ENCODE measurements at places on chromosomes 5 and 9.
A peak's percentile ranks its signal among the peaks of the same experiment; 100 is the strongest.

DNA sequence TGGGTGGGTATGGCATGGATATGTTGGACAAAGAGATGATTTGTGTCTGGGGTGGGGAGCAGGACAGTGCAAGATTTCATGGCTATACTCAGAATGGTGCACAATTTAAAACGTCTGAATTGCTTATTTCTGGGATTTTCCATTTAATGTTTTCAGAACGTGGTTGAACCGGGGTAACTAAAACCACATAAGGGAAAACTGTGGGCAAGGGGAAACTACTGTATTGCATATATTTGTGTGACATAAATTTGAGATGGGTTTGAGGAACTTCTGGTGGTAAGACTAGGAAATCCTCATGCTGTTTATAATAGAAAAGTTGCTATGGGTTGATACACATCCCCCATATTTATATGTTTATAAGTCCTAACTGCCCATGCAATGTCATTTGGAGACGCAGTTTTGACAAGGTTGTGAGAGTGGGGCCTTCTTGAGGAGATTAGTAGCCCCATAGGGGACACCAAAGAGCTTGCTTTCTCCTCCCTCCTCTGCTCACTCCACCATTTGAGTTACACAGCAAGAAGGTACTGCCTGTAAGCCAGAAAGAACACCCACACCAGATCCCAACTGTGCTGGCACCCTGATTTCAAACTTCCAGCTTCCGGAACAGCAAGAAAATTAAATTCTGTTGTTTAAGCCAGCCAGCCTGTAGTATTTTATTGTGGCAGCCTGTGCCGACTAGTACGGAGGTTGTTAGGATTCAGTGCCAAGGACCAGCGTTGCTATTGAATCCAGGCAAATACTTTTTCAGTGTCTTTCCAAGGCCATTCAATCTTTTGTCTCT is 2118.9 kb downstream of the MAT2B start:
- no peak for DNase-seq

DNA sequence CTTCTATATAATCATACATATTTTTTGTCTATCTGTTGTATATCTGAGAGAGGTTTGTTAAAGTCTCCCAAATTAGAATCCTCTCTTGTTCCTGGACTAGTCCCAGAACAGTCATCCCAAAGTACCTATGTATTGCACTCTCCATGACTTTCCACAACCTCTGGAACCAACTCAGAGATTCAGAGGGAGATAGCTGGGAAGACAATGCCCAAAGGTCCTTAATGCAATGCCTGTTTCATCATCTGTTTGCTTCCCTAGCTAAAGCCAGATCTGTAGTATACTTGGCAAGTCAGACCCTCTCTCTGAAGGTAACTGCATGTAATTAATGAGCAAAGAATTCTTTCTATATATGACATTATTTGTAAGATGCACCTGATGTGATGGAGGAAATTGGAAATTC is 89.4 kb downstream of the ZNF474 start:
- no peak for DNase-seq

- DNase-seq: no peak
Observed at GRCh38 chr9:128742401-128742800, 18.5 kb upstream of the ZDHHC12 start.

GRCh38 chr5:158979749-158980521 is 119.8 kb downstream of the EBF1 start:
- peak; percentile 3 for DNase-seq

DNA sequence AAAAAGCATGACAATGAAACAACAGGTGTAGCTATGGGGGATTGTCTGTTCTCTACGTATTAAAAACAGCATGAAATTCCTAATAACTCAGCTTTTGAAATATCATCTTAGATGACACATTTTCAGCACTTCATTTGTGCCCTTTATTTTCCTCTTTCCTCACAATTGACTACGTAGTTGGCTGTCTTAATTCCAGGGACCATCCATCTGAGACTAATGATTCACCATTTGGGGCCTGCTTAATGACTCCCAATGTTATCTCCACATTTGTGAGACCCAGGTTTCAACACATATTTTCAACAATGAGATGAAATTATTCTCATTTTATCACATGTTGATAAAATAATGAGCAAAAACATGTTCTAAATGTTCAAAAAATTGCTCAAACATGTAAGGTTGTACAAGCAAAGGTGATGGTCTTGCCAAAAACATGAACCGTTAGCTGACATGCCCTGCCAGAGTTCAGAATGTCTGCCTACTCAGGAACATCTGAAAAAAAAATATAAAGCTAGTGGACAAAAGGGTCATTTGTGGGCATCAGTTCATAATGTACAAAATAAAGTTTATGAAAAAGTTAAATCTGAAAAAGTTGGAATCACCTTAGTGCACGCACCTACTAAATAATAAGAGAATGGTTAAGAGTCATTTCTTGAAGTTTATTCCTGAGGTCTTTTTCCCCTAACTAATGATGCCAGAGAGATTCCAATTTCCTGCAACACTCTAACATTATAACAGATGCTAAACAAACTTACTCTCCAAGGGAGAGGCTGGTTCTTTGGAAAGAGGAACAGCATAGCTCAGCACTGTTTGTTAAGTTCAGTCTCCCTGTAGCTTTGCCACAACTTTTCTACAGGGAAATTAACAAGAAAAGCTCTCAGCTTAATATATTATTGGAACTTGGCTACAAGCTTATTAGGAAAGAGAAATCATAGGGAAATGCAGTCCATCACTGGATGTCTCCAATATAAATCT is 275.5 kb downstream of the SPOCK1 start:
- no peak for DNase-seq

DNA sequence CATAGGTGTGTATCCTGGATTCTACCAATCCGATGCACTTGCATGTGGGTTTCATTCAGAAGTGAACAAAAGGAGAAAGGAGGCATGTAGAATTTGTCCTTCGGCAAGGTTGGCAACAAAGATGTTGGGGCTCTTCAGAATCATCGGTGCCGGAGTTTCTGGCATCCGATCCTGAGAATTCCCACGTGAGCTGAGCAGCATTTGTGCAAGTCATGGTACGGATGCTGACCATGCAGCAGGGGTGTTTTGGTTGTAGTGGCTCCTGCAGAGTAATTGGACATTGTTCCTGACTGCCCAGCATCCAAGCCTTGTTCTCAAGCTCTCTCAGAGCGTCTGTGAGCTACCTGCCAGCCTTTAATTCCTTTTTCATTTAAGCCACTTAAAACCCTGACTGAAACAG is 19.0 kb upstream of the POC5 start:
- no peak for DNase-seq

DNA sequence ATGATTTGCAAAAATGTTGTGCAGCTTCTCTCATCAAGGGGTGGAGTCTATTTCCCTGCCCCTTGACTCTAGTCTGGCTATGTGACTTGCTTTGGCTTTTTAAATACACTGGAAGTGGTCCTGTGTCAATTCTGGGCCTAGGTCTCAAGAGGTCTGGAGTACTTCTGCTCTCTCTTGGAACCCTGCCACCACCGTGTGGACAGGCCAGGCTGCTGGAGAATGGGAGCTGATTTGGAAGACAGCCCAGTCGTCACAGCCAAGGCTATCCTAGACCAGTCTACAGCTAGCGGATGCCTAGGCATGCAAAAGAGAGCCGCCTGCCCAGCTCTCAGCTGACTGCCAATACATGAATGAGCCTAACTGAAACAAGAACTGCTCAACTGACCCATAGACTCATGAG is 56.7 kb upstream of the CLINT1 start:
- DNase-seq: peak; percentile 40

DNA sequence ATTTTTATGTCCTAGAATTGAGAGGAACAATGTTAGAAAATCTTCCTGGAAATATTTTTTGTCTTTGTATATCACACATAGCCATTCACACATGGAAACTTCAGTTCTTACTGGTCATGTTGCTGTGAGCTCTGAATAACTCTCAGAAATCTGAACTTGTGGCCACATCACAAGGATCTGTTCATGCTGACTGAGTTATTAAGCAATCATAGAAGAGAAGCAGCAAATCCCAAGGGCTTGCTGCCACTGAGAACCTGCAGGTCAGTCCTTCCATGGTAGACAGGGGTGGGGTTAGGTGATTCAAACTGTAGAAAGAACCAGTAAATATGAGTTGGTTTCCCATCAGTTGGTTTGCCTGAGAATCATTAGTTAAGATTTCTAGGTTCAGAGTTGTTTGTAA is 27.6 kb downstream of the SGCD start:
- DNase-seq: no peak

DNA sequence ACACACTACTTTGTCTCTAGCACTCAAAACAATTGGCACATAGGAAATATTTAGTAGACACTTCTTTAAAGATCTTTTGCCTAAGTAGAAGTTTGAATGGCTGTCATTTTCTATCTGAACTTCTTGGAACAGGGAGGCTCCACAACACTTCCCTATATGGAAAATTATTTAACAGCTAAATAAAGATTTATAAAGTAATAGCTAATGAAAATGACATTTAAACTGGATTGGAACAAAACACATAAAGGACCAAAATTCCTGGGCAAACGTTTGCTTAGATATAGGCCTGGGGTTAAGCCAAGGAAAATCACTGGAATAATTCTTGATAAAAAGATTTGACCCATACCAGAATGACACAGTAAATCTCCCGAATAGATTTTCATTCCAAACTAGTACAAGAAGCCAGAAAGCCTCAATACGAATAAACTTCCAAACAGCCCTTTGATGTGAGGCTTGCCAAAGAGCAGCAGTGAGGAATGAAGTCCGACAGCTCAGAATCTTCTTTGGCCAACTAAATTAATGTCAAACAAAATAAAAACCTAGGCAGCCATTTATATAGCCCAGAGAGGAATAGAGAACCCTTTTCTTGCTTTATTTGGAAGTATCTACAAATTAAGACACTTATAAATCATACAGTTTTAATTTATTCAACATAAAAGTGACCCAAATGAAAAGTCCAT is 20.3 kb upstream of the RNF180 start:
- no peak for DNase-seq

DNA sequence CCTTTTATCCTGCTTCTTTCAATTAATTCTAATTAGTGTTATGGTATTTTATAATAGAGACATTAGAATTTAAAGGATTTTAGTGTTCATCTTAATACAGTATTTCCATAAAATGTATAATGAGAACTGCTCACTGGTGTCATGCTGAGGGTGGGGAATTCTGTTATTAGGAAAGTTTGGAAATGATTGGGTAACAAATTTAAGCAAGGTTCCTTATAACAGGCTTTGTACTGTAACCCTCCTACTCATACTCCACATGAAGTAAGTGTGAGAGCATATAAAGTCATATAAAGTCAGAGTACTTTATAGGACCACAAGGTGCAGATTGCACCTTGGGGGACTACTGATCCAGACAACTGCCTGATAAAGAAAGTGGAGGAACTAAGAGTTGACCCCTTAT is 42.2 kb downstream of the SV2C start:
- DNase-seq: no peak

DNA sequence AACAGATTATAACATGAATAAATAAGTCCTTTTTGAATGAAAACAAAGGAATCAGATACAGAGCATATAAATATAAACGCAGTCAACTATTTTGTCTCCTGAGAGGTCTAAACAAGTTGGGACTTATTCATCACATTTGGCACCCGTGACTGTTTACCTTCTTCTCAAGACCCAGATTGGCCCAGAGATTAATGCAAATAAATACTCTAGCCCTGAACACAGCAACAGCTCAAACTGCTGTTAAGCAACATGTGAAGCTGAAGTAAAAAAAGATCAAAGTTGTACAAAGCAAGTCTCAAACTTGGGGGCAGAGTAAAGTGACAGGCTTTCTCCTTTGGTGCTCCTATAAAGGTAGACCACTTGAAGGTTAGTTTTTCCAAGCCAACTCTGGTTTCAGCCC is 95.0 kb upstream of the NR5A1 start:
- DNase-seq: no peak

DNA sequence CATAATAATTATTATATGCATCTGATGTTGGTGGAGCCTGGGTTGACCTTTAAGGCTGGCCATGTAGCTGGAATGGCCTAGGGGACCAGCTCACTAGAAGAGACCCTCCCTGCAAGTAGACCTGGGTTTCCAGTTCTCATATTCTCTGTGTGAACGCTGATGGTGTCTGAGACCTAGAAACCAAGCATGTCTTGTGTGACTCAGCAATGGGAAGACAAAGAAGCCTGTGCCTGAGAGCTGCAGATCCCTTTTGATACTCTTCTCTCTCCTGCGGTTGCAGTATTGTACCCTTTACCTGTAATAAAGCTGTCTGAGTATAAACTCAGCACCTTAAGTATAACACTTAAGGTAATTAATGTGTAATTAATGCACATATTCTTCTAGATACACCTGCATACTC is 22.2 kb downstream of the C9orf152 start:
- no peak for DNase-seq

GRCh38 chr5:34474573-34475021 is 181.5 kb upstream of the RAI14 start:
- no peak for DNase-seq

GRCh38 chr9:38360839-38361472 is 31.5 kb upstream of the ALDH1B1 start:
- no peak for DNase-seq

DNA sequence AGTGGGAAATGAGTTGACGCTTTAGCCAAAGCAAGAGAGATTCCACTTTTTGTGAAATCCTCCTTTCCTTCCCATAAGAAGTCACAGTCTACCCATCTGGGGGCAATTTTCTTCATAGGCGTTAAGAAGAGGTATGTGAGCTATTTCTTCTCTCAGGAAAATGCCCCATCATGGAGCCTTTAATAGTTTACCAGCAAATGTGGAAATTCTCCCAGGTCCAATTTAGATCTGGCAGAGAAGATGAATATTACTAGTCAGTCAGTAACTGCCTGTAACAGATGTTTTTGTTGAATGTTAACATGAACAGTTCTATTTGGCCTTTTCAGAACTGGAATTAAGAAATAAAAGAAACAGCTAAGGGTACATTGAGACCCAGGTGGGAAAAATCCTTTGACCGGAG is 156.4 kb upstream of the RFX3 start:
- no peak for DNase-seq

DNA sequence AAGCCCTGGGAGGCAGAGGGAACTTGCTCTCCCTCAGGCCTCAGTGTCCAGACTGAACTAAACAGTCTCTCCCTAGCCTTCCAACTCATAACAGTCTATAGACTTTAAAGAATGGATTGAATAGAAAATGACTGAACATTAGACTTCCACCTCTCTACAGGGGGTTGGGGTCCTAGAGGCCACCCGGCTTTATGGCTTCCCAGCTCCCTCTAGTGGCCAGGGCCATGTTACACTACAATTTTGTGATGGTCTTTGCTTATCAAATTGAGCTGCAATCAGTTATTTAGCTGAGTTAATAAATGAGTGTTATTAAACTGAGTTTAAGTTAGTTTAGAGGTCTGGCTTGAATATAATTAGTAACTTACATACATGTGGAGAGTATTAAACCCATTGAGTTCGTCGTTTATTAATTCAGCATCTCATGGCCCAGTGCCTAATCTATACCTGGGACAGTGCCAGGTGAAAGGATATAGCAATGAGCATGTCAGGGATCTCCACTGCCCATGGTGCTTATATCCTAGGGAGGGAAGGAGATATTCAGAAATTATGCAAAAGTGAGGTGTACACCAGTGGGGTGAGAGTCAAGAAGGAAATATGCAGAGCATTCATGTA is 105.2 kb downstream of the SH3TC2 start:
- no peak for DNase-seq

GRCh38 chr9:90858457-90858901 is 56.9 kb downstream of the SYK start:
- DNase-seq: no peak

GRCh38 chr9:34793428-34793827 is 83.5 kb upstream of the CCL21 start:
- DNase-seq: no peak

GRCh38 chr9:137070201-137070905 is at the start of gene SAPCD2:
Gene SAPCD2 (minus strand): TSS chr9:137070557. CDS start chr9:137070460, 97 bp downstream.
- peak; percentile 44 for DNase-seq
